Endothelial cell of umbilical vein (primary cell): ENCODE measurements at places on chromosomes 3 and 15.

- no peak for DNase-seq
Observed at GRCh38 chr3:150097588-150097890, 126.8 kb upstream of the PFN2 start.

DNA sequence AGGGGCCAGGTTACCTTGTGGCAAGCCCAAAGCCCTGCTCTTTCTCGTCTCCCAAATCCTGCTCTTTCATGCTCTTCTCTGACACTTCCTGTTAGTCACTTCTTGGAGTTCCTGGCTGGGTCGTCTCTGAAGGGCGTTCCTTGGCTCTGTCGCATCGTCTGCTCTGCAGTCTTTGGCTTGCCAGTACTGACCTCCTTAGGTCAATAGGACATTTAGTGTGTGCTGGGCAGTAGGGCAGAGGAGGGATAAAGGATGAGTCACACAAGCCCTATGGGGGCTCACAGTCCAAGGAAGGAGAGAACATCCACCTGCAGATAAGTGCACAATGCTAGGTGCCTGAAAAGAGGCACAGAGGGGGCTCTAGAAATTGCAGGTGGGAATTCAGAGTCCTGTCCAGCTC lies 87.5 kb downstream of the FAM43A start:
- peak; percentile 57 for DNase-seq

- no peak for DNase-seq
Observed at GRCh38 chr3:140574375-140574774, 103.5 kb upstream of the TRIM42 start.

GRCh38 chr3:112405845-112406244 lies 72.9 kb downstream of the CD200 start:
- DNase-seq: no peak

- peak; percentile 6 for DNase-seq
Observed at GRCh38 chr3:10883478-10884234, 67.6 kb downstream of the SLC6A11 start.

- peak; percentile 63 for DNase-seq
Observed at GRCh38 chr3:23611737-23612295, 193.9 kb upstream of the UBE2E1 start.

DNA sequence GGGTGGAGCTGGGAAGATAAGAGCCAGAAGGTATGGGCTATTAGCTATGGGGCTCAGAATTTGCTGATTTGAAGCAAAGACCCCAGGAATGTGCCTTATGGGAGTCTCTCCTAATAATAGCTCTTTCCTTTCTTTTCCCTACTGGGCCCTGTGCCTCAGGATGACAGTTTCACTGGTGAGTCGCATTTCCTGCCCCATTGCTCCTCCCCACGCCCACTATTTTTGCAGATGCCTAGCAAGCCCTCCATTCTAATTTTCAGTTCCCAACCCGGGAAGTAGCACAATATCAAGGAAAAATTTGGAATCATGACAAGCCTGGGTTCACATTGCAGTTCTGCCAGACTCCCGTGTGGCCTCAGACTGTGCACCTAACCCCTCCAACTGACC lies 583 bp downstream of the IL17RE start:
- DNase-seq: peak; percentile 41

DNA sequence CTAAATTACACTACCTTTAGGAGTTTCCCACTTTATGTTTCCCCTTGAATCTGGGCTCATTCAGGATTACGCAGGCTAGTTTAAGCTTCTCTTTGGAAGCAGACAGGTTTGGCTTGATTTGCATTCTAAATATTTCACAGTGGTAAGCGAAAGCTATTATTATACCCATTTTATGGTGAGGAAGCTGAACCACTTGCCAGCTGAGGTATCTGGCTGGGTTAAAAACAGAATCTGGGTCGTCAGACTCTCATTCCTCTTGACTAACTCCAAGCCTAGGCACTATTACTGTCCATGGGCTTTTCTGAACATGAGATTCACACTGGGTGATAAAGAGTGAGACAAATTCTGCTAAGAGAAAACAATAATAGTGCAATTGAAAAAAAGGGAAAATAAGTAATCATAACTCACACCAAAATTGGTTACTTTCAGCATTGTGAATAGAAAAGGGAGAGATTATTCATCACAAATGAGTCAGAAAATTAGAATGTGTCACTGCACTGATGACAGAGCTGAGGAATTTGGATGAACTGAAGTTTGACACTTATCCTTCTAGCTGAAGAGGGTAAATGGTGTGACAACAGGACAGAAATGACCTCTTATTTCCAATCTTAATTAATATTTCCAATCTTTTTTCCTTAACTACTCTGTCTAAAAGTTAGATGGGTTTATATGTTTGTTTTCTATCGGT lies 211.3 kb downstream of the TIGIT start:
- peak; percentile 16 for DNase-seq

DNA sequence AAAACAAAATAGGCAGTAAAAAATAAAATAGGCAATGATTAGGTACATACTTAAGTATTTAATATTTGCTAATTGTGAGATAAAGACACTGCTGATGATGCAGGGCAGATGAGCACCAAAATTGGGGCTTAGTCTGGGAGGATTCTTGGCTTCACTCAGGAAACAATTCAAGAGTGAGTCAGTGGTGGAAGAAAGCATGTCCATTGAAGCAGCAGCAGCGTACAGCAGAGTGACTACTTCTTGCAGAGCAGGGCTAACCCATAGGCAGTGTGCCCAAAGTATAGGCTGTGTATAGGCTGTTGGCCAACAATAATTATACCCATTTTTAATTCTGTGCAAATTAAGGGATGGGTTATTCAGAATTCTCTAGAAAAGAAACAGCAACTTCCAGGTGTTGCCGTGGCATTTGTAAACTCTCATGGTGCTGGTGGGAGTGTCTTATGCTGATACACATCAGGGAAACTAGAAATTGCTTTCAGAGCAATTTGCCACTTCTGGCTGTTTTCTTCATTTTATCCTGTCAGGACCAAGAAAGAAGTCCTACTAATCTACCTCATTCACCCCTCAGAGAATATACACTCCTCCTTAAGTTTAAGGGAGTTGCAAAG lies 317.3 kb upstream of the NAALADL2 start:
- no peak for DNase-seq

- no peak for DNase-seq
Observed at GRCh38 chr15:60257591-60258159, 140.1 kb downstream of the ANXA2 start.

GRCh38 chr3:126117786-126118185 lies 33.9 kb upstream of the SLC41A3 start:
- no peak for DNase-seq

- DNase-seq: no peak
Observed at GRCh38 chr3:101823525-101823924, 25.8 kb upstream of the NFKBIZ start.

DNA sequence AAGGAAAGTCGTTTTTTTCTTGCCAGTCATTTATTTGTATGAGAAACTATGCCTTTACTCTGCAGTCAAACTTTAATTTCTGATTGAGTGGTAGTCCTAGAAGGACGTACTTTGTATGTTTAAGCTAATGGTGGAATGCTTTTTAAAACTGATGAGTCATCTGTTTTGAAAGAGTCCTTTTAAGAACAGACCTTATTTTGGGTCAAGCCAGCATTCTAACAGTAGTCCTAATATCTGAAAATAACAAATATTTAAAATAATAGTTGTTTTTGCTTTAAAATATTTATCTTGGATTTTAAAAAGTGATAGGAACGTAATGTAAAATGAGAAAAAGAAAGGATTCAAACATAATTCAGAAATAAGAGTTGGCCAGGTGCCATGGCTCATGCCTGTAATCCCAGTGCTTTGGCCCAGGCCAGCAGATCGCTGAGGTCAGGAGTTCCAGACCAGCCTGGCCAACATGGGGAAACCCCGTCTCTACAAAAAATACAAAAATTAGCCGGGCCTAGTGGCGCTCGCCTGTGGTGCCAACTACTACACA lies 1.3 kb upstream of the LRRC58 start:
- peak; percentile 27 for DNase-seq

- DNase-seq: peak; percentile 12
Observed at GRCh38 chr15:90351479-90352106, 491 bp upstream of the ZNF774 start.

DNA sequence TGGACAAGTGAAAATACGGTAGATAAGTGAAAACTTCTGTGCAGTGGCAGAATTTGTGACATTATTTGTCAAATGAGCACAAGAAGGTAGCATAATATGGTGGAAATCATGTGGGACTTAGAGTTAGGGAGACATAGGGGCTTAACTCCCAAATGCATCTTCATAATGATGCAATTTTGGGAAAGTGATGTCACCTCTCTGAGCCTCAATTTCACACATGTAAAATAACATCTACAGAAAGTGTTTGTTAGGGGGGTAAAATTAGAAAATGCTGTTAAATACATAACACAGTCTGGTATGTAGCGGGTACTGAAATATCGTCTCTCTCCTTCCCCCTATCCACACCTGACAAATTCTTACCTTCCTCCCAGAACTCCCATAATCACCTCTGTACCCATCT lies 52.9 kb upstream of the CAPN7 start:
- no peak for DNase-seq

DNA sequence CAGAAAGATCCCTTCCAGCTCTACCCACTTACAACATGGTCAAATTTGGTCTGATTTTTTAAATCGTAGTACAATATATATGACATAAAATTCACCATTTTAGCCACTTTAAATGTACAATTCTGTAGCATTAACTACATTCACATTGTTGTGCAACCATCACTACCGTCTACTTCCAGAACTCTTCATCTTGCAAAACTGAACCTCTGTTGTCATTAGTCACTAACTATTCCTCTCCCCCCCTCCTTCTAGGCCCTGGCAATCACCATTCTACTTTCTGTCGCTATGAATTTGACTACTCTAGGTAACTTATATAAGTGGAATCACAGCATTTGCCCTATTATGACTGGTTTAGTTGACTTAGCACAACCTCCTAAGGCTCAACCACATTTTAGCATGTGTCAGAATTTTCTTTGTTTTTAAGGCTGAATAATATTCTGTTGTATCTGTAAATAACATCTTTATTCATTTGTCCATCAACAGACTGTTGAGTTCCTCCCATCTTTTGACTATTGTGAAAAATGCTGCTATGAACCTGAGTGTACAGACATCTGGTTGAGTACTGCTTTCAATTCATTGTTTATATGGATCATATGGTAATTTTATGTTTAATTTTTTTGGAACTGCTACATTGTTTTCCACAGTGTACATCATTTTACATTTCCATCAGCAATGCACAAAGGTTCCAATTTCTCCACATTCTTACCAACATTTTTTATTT lies 35.5 kb upstream of the CCR2 start:
- no peak for DNase-seq

GRCh38 chr3:85939074-85939482 lies 980.3 kb downstream of the CADM2 start:
- DNase-seq: no peak

GRCh38 chr3:11641683-11642430 lies 1.9 kb downstream of the VGLL4 start:
- DNase-seq: peak; percentile 76

GRCh38 chr15:85456798-85457197 lies 76.4 kb downstream of the AKAP13 start:
- DNase-seq: no peak

GRCh38 chr3:71641674-71642073 lies 58.1 kb upstream of the FOXP1 start:
- no peak for DNase-seq

DNA sequence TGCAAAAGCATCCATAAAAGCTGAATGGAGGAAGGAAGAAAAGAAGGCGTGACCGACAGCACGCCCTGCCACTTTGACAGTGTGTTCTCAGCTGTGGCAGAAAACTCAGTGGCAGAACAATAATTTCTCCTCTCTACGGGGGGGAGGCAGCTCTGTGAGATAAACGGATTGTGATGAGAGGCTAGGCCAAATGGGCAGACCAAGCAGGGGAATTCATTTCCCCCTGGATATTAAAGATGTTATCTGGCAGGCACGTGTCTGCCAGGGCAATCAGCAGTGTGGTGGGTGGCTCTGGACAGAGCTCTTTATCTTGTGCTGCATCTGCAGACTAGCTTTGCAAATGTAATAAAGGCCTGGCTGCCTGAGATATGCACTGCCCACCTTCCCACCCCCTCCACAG lies 1.9 kb upstream of the RMDN3 start:
- DNase-seq: no peak

GRCh38 chr3:17258823-17259436 lies 374.2 kb downstream of the PLCL2 start:
- peak; percentile 51 for DNase-seq

- DNase-seq: no peak
Observed at GRCh38 chr3:12487786-12488185, 3.5 kb downstream of the TSEN2 start.

DNA sequence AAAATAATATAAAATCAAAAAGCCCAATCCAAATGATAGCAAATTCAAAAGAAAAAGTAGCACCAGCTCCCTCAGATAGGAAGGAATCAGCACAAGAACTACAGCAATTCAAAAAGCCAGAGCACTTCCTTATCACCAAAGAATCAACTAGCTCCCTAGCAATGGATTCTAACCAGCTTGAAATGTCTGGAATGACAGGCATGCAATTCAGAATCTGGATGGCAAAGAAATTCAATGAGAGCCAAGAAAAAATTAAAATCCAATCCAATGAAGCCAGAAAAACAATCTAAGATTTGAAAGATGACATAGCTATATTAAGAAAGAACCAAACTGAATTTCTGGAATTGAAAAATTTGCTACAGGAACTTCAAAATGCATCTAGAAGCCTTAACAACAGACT lies 1334.4 kb upstream of the ALCAM start:
- no peak for DNase-seq

DNA sequence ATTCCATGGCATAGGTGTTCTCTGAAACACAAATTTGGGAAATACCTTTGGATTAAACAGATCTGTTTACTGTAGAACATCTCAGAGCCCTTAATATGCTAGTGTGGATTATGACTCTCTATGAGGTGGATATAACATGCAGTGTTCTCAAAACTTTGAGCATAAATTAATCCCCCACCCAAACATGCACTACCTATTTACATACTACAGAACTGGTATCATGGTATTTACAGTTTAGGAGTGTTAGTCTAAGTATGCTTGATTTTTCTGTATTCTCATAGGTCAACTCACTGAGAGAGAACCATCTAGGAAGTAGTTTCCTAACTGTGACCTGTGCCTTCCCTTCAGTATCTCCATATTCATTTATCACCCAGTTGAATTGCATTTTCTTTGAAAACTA lies 30.9 kb upstream of the ZNF609 start:
- DNase-seq: no peak

- no peak for DNase-seq
Observed at GRCh38 chr3:53716998-53717397, 129.2 kb downstream of the CHDH start.

- DNase-seq: no peak
Observed at GRCh38 chr15:100245855-100246254, 95.9 kb downstream of the ADAMTS17 start.

GRCh38 chr3:46380471-46381221 lies 9.9 kb downstream of the CCR5 start:
- no peak for DNase-seq

GRCh38 chr3:126956866-126957650 lies 25.9 kb upstream of the PLXNA1 start:
- no peak for DNase-seq

DNA sequence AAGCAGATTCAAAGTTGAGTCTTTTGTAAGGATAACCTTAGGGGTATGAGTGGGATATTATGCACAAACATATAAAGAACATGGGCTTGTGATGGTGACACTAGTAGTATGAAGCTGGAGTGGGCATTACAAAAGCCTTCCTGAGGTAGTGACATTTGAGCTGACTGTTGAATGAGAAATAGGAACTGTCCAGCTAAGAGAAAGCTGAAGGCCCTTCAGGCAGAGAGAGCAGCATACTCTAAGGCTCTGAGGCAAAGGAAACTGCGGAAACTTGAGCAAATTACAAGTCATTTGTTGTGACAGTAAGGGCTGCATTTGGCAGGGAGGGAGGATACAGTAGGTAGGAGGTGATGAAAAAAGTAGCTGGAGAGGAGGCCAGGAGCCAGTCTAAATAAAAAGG lies 190.7 kb upstream of the CD96 start:
- DNase-seq: no peak

GRCh38 chr15:63151665-63152064 lies 5.6 kb downstream of the RPS27L start:
- no peak for DNase-seq
